ENCODE measurements at places on chromosomes 16 and 17.

GRCh38 chr17:49596613-49597244, 21.1 kb downstream of the NXPH3 start:
- no peak for DNase-seq

GRCh38 chr16:69565671-69566239, at the start of gene NFAT5:
Gene NFAT5, plus strand, starts transcription at chr16:69565966. Its CDS starts 336 bp downstream, at chr16:69566302.
- peak; percentile 94 for DNase-seq

- DNase-seq, result peak; percentile 13
Measured at GRCh38 chr17:63751806-63752205, 10.2 kb upstream of the STRADA start.

DNA sequence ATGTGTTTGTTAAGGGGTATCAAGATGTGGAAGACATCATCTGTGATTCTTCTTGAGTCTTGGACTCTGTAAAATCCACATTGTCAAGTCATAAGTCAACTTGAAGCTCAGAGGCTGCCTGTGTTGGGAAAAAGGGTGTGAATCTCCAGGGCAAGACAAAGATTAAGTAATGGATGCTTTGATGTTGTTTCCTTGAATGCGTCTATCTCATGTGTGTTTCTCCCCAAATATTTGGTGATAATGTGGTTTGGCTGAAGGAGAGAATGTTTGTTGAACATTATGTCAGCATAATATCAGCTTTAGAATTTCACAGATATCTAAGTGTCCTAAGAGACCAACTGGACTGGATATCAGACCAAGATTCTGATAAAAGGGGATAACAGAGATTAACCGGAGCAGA, 24.1 kb upstream of the KCNJ16 start:
- DNase-seq, result no peak

DNA sequence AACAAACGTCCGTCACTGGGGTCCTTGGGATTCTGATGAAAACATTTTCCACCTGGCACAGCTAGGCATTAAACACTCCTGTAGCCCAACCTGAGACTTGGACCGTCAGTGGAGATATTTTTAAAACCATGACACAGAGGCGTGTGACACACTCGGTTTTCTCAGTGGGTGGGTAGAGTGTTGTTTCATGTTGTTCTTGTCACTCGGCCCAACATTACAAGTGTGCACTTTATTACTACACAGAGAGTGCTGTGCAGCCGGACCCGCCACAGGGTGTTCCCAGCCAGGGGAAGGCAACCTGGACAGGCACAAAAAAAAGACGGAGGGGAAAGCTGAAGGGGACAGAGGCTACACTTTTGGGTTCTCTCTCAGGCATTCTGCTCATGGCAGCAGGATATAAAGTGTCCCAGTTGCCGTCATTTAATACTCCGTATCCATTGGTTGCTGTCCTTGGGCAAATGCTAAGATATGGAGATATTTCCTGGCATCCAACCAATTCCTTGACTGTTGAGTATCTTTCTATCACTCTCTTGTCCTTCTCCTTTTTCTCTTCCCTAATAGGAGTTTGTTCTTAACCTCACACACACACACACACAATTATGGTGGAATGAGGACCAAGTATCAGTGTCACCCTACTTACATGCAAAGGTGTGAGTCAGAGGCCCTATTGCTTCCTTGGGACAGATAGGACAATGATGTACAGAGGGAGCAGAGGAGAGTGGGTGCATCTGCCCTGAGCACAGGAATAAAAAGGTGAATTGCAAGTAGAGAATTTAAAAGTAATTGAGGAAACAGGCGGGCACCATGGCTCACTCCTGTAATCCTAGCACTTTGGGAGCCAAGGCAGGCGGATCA, 154.1 kb upstream of the SOX9 start:
- DNase-seq, result no peak

DNA sequence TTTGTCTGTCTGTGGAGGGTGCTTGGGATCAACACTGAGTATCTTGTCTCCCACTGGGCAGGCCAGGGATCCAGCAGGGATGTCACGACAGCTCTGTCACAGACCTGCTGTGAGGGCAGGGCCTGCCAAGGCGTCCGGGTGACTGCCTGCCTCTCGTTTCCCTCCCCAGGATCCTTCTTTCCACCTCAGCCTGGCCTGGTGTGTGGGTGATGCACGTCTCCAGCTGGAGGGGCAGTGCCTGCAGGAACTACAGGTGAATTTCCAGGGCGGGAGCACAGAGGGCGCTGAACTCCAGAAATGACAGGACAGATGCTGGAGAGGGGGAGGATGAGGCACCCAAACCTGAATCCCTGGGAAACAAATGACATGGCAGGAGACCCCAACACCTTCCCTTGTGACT, 6.8 kb upstream of the MMP15 start:
- DNase-seq, result no peak

DNA sequence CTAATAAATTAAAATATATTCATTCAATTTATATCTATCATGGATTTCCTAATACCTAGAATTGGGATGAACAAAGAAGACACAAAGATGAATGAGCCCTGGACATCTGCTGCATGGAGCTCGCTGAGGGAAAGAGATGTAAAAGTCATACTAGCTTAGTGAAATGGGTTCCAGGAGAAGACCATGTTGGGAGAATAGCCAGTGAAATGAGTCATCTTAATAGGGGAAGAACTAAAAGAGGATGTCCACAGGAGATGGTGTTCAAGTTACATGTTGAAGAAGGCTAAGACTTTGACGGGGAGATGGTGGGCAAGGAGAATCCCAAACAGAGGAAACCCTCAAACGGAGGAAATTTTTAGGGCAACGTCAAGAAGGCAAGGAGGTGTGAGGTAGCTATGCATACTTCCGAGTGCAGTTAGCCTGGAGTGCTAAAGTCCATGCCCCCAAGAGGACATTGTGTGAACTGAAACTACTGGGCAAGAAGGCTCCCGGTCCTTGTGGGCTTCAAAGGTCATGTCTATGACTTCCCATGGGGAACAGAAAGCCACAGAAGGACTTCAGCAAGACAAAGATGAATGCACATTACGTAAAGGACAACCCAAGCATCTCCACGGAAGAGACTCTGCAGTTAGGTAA, 220.5 kb upstream of the CDH11 start:
- DNase-seq, result no peak

DNA sequence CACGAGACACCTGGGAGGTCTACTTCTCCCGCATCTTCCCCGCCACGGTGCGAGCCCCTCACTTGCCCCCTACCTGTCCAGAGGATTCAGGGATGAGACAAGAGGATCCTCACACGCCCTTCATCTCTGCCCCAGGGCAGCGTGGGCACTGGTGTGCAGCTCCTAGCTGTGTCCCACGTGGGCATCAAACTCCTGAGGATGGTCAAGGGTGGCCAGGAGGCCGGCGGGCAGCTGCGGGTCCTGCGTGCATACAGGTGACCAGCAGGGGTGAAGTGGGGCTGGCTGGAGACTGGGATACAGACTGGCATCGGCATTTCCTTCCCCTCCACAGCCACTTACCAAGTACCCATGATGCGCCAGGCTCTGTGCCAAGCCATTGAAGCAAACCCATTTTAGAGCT, 28.4 kb upstream of the ALKBH5 start:
- DNase-seq, result no peak

Data from CD4-positive, alpha-beta memory T cell (primary cell).